ENCODE measurements at places on chromosomes 1 and 21.

DNA sequence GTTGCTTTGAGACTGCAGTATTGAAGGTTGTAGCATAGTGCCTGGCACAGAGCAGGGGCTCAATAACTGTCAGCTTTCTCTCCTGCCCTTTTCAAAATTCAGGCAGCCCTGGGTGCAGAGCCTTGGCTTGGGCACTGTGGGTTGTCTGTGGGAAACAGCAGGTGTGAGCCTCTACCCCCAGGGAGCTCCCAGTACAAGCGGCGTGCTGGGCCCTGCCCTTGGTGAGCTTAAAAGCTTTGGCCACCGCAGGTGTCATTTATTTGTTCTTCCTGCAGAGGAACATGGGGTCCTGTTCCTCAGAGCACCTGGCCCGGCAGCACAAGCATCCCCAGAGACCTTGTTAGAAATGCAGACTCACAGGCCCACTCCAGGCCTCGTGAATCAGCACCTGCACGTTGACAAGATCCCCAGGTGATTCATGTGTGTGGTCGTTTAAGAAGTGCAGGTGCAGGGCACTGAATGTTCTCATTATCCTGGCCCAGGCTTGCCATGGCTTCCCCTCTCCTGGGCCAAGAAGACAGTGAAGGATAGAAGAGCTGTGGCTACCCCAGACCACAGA is 29.9 kb upstream of the IGSF21 start:
- no peak for DNase-seq

DNA sequence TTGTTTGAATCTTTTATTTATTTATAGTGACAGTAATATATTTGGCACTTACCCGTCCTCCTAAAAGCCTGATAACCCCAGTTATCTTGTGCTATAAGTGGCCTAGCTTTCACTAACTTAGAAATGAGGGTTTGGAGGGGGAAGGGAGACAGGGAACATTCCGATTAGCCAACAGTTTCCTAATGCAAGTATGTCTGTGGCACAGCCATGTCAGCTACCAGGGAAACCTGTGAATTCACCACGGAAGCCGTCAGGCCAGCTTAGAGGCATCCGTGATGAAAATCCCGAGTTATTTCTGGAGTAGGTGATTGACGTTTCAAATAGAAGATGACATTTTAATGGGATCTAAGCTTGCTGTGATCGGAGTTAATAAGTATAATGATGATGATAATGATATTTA is 39.4 kb upstream of the BCL10 start:
- DNase-seq, result no peak

- DNase-seq, result no peak
These were observed 4.9 kb upstream of the WNT3A start for GRCh38 chr1:228001738-228002535.

GRCh38 chr1:185560760-185561159 is 173.4 kb upstream of the HMCN1 start:
- DNase-seq, result no peak

- no peak for DNase-seq
These were observed 26.4 kb upstream of the IL12RB2 start for GRCh38 chr1:67281244-67281643.

DNA sequence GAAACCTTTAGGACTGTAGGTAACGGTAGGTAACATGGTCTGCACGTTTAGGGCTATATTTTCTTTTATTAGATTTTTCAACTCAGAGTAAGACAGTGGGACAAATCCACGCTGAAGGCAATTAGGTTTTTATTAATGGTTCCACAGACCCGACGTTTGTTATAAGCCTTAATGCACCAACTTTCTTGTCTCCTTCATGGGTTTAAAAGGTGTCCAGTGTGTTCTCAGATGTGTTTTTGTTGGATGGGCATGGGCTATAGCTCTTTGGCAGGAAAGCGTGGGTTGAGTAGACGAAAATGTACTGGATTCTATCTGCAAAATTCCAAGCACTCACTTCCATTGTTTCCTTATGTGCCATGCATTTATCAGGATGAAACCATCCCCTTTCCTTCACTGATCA is 88.0 kb upstream of the SIM2 start:
- DNase-seq, result no peak

- no peak for DNase-seq
These were observed 56.8 kb downstream of the NFIA start for GRCh38 chr1:61138921-61139774.

DNA sequence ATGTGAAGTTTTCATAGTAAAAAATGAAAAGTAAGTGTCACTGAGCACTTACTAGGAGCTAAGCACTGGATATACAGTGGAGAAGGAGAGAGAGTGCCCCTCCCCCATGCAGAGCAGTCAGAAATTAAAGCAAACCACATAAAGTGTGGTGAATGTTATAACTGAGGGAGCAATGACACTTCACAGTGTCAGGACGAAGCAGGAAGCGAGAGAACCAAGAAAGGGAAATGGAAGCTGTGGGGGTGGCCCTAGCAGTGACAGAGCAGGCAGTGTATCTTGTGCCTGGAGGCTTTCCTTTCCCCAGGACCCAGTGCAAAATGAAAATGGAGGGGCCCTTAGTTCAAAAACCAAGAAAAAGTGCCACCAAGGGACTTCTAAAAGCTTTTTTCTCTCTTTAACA is 21.5 kb upstream of the RCAN3 start:
- peak; percentile 63 for DNase-seq

- DNase-seq, result no peak
These were observed 40.1 kb downstream of the TRAPPC10 start for GRCh38 chr21:44052071-44052829.

DNA sequence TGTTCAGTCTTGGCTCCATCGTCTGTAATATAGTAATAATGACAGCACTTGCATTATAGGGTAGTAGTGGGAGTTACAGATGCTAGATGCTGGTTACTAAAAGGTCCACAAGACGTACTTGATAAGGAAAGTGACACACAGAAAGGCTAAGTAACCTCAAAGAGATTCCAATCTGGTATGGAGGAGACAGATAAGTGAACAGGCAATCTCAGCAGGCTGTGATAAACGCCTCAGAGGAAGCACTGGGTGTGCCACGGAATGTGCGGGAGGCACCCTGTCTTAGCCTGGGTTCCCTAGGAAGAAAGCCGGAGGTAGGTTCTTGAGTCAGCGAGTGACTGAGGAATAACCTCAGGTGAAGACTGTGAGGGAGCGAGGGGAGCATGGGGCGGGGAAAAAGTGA is 4.6 kb upstream of the CTPS1 start:
- no peak for DNase-seq

- DNase-seq, result no peak
These were observed 103.4 kb downstream of the ETS2 start for GRCh38 chr21:38909109-38909508.

DNA sequence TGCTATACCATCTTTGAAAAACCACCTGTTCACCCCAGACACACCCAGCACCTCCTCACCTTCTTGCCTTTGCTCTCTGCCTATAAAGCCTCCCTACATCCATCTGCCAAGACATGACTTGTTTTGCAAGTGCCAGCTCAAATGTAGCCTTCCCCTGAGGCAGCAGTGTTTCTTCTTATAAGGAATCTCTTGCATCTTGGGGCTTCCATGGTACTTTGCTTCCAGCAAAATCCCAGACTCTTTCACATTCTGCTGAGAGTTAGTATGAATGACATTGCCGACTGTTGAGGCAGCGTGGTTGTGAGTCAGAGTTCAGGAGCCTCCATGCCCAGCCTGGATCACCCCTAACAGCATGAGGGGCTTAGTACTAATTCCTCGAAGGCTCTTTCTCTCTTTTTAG is 217.4 kb upstream of the RUNX1 start:
- DNase-seq, result no peak

DNA sequence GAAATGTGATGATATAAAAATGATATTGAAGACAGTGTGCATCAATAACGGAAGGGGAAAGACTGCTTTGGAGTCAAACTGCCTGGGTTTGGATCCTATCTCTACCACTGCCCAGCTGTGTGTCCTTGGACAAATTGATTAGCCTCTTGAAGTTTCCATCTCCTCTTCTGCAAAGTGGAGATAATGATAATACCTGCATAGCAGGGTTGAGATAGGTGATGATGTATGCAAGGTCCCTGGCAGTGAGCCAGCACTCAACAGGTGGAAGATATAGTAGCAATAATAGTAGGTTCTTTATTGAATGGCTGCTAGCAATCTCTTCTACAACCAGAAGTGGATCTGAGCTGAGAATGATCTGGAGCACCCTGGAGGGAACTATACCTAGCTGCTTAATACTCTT is 166.7 kb downstream of the MIS18A start:
- DNase-seq, result no peak

- peak; percentile 54 for DNase-seq
These were observed at the start of gene PAQR7 for GRCh38 chr1:25875154-25875855. Gene PAQR7, minus strand, starts transcription at chr1:25875708. Its CDS starts 11,869 bp downstream, at chr1:25863839.

- no peak for DNase-seq
These were observed 27.6 kb upstream of the COL18A1 start for GRCh38 chr21:45377325-45377709.

DNA sequence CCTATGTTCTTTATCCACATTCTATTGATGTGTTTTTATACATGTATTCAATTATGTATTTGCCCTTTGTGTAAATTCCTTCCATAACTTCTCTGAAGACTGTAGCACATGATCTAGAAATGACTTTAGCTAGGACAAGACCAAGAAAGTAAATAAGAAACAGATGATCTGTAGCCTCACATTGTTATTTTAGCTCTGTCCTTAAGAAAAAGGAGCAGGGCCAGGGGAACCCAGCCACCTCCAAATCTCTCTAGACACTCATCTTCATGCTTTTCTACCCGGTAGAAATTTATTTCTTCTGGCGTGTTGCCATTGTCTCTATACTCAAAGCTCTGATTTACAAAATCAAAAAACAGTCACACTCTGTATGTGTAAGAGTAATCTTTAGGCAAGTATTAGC is 27.1 kb downstream of the CDC7 start:
- no peak for DNase-seq

- DNase-seq, result no peak
These were observed 6.8 kb upstream of the OTUD7B start for GRCh38 chr1:150017206-150017750.

GRCh38 chr1:202154766-202155477 is 5.5 kb downstream of the PTPN7 start:
- no peak for DNase-seq

GRCh38 chr1:6249739-6250689 is 6.0 kb downstream of the HES3 start:
- no peak for DNase-seq

GRCh38 chr1:115190540-115191170 is 101.4 kb upstream of the TSPAN2 start:
- DNase-seq, result no peak

GRCh38 chr1:24516506-24516905 is 13.9 kb downstream of the RCAN3 start:
- no peak for DNase-seq

GRCh38 chr1:157388057-157388456 is 164.3 kb downstream of the FCRL5 start:
- no peak for DNase-seq

DNA sequence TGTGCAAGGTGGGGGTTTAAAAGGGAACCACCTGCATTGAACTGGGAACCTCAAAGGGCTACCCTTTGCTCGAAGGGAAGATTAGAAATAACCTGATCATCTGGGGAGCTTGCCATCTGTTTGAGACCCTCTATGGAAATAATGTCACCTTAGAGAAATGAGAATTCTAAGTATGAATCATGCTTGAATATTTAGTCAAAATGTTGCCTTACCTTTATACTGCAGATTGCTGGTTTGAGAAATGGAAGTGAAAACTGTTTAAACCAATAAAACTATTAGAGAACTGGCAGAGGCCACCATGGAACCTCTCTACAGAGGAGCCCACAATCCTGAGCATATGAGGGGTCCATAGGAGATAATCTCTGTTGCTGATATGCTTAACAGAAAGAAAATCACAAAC is 131.2 kb upstream of the FAM78B start:
- DNase-seq, result no peak

GRCh38 chr1:20443703-20444586 is 42.1 kb downstream of the CAMK2N1 start:
- DNase-seq, result no peak

All from GM18507 (cell line).